ENCODE measurements at places on chromosomes 3 and 15.

DNA sequence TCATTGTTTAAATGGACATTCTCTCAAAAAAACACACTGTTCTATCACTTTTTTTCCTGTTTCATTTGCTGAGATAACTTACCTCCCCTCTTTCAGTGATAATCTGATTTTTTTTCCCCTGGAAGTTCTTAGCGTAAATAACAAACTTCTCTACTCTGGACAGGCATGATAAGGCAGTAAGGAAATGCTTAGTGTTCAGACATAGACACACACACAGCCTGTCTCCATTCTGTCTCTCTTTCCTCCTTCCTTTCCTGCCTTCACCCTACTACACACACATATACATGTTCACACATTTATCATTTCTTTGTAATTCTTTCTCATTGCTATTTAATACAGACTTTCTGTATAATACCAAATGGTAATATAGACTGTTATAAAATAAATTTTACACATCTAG, 470.8 kb upstream of the ROBO1 start:
- DNase-seq, result no peak

DNA sequence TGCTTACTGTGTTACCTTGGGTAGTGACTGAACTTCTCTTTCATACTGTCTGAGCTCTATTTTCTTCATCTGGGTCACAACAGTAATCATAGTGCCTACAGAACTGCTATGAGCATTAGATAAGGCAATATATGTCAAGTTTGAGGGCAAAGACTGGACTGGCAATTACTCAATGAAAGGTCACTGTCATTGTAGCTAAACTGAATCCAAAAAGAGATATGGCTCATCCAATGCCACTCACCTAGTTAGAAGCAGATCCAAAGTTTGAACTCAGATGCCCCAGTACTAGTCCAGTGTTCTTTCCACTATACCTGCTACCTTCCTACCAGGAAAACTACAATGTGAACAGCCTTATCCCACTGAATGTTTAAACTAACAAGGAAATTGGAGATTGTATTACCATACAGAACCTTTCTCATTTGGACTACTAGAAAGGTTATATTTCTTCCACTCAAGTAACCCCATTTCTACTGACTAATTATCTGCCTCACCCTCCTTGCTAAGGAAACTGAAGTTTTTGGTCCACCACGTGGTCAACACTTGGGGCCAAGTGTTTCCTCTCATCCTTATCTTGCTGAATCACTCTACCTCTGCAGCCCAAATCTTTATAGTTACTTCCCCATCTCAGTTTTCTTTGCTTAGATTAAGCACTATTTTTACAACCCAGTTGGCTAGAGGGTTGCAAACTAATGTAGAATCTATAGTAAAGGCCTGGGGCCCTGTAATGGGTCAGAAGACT, 202.3 kb upstream of the LPP start:
- DNase-seq, result no peak

- DNase-seq, result no peak
These were observed 587 bp upstream of the TNK2 start for GRCh38 chr3:195908694-195909581.

GRCh38 chr15:65956307-65956706, 87.0 kb downstream of the RAB11A start:
- DNase-seq, result no peak

GRCh38 chr3:4139462-4140140, 163.6 kb upstream of the SETMAR start:
- DNase-seq, result no peak

GRCh38 chr3:17342119-17342518, 400.3 kb downstream of the TBC1D5 start:
- no peak for DNase-seq

GRCh38 chr3:15754047-15754446, 43.7 kb downstream of the ANKRD28 start:
- no peak for DNase-seq

DNA sequence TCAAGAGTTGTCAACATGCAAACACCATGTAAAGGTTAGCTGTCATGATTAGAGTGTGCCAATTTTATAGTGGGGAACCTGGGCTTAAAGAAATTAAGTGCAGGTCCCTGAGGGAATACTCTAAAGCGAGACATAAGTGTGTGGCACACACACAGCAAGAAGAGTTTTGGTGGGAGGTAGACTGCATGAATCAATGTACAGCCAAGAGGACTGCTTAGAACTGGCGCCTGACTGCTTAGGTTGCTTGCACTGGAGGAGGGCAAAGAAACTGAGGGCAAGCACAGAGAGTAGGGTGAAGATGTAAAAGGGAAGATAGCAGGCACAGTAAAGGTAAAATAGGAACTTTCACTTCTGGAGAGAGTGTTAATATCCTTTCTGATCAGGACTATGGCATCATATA, 184.9 kb downstream of the SOX2 start:
- DNase-seq, result no peak

DNA sequence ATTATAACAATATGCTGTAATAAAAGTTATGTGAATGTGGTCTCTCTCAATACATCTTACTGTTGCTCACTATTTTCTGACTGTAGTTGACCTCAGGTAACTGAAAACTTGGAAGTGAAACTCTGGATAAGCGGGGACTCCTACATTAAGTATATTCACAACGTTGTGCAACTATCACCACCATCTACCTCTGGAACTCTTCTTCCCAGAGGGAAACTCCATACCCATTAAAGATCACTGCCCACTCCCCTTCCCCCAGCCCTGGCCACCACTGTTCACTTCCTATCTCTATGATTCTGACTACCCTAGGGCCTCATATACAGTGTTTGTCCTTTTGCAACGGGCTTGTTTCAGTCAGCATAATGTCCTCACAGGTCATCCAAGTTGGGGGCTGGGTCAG, 20.7 kb downstream of the SLCO3A1 start:
- DNase-seq, result no peak

DNA sequence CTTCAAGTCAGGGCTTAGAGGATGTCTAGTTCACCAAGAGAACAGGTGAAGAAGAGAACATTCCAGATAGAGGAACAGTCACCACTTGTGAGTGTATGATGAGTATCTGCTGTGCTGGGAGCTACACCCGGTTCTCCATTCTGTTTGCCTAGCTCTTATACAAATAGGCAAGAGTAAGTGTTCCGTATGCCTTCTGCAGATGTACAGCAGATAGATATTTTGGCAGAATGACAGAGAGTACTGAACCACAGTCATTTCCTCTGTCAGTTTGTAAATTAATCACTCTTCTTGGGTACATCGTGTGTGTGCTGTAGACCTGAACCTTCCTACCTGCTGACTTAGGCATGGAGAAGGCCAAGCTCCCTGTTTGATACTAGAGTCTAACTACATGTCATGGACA, 108.3 kb upstream of the CTDSPL start:
- DNase-seq, result no peak
